Type B pancreatic cell (in vitro differentiated cells): ENCODE measurements at places on chromosomes 3 and 15.

GRCh38 chr15:68289621-68290352, 12.2 kb downstream of the FEM1B start:
- peaks cover 15% of the 10 kb centered on the region for H3K4me1 ChIP-seq
- no peaks in the 10 kb centered on the region for H3K27me3 ChIP-seq
- no peak overlapping the region for H3K4me3 ChIP-seq
- peaks cover 53% of the 10 kb centered on the region for H3K36me3 ChIP-seq
- DNase-seq: no peak

DNA sequence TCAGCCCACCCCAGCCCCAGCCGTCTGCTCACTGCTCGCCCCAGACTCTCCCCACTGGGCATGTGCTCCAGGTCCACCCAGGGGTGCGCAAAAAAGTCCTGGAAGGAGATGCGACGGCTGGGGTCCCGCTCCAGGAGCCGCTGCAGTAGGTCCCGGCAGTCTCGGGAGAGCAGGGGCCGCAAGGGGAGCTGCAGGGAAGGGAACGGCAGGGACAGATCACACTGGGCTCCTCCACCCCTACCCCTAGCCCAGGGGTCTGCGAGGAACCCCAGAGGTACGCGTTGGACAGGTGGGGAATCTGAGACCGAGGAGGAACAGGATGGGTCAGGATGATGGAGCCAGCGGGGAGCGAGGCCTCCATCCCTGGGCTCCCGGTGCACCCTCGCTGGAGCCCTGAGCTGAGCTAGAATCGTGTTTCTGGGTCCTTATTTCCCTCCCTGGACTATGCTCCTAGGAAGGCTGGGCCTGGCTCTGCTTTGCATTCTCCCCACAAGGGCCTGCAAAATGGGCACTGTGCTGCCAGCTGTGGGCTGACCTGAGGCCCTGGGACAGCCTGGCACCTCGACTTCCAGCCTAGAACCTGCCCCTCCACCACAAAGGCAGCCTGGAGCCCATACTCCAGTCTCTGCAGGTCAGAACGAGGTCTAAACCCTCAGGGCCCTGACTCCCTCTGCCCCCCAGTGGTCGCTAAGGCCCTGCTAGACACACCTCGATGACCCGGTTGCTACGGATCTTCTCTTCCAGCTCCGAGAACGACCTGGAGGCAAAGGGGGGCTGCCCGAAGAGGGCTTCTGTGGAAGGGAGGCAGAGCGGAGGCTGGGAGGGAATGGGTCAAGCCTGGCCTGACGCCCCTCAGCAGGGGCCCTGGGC, 3.2 kb downstream of the ULK3 start:
- DNase-seq: no peak
- peaks cover 21% of the 10 kb centered on the region for H3K4me1 ChIP-seq
- no peak overlapping the region for H3K27ac ChIP-seq
- no peaks in the 10 kb centered on the region for H3K27me3 ChIP-seq

DNA sequence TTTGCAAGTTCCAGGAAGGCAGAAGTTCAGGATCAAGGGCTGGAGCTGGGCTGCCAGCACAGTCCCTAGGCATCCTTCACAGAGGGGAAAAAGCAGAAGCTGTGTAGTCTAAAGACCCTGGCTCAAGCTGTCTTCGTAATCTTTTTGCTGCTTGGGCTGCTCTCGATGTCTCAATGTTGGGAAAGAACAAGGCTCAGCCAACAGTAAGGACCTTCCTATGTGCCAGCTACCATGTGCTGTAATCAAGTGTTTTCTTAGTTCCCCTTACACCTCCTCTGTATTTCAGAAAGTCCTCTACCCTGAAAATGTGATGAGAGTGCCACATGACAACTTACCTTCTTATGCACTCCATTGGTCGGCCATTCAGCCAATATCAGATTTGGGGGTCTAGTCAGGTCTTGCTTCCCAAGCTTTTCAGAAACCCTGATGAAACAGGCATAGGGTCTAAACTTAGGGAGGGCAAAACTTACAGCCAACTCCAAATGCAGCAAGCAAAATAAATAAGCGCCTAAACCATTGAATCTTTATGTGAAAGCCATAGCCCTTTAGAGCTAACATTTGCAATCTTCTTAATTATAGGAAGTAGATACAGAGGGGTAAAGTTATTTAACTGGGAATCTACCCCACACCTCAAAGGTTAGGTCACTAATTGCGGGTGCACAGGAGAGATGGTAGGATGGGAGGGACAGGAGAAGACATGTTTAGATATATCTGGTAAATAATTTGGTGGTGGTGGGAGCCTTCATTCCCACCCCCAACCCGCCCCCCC, 1.2 kb upstream of the EDEM1 start:
- peaks cover 32% of the 10 kb centered on the region for H3K4me1 ChIP-seq
- H3K4me3 ChIP-seq: peak overlapping the region; percentile 97
- DNase-seq: no peak
- H3K27ac ChIP-seq: peak overlapping the region; percentile 94

DNA sequence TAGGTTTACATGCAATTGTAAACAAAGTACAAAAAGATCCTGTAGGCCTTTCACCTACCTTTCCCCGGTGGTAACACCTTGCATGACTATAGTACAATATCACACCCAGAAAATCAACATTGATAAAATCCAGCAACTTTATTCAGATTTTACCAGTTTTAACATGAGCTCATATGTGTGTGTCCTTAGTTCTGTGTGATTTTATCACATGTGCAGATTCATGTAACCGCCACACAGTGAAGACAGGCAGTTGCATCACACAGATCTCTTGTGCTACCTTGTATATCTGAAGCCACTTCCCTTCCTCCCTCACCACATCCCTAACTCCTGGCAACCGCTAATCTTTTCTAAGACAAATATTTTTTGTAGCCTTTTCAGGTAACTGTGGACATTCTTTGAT, 183.5 kb upstream of the C2CD4B start:
- H3K27me3 ChIP-seq: peaks cover 4% of the 10 kb centered on the region
- no peak for DNase-seq
- H3K36me3 ChIP-seq: no peaks in the 10 kb centered on the region
- H3K4me1 ChIP-seq: peaks cover 12% of the 10 kb centered on the region

DNA sequence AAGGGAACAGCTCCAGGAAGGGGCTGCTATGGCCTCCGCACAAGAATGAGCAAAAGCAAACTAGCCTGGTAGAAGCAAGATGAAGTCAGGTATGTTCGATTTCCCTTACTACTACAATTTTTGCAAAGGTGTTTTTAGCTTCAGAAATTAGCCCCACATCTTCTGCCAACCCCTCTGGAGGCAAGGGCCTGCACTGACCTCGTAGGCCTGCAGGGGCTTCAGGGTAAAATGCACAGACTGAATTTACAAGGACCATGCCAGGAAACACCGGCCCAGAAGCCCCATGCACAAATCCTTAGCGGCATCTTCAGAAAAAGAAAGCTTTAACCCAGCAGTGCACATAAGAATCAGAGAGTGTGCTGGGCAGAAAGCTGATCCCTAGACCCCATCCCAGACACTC, 53.0 kb downstream of the SLC6A1 start:
- no peak for DNase-seq
- H3K27ac ChIP-seq: no peak overlapping the region
- H3K27me3 ChIP-seq: peaks cover 34% of the 10 kb centered on the region
- no peaks in the 10 kb centered on the region for H3K36me3 ChIP-seq
- no peak overlapping the region for H3K4me3 ChIP-seq
- H3K4me1 ChIP-seq: no peaks in the 10 kb centered on the region

DNA sequence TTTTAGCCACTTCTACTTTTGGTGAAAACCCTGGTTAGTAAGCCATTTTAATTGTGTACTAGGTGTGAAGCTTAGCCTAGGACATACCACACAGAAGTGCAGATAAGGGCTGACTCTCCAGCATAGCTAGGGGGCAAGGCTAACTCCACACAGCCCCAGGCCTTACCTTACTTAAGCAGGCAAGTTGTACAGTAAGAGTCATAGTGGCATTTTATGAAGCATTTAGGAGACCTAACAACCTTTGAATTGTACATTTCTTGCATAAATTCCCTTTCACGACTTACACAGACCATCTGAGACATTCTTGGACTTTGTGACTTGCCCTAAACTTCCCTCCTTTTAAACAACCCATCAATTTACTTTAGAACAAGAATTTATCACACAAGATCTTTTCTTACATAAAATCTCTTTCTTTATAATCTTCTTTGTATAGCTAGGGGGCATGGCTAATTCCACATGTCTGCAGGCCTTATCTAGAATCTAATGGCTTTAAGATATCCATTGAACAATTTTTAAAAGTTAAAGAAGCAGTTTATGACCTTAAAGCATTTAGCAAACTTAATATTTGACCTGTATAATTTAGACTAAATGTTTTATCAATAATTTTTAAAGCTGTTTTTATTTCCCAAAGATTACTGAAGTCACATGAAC, 18.7 kb upstream of the SKIL start:
- no peak overlapping the region for H3K4me3 ChIP-seq
- no peaks in the 10 kb centered on the region for H3K36me3 ChIP-seq
- no peak for DNase-seq
- H3K27me3 ChIP-seq: no peaks in the 10 kb centered on the region
- H3K27ac ChIP-seq: no peak overlapping the region

DNA sequence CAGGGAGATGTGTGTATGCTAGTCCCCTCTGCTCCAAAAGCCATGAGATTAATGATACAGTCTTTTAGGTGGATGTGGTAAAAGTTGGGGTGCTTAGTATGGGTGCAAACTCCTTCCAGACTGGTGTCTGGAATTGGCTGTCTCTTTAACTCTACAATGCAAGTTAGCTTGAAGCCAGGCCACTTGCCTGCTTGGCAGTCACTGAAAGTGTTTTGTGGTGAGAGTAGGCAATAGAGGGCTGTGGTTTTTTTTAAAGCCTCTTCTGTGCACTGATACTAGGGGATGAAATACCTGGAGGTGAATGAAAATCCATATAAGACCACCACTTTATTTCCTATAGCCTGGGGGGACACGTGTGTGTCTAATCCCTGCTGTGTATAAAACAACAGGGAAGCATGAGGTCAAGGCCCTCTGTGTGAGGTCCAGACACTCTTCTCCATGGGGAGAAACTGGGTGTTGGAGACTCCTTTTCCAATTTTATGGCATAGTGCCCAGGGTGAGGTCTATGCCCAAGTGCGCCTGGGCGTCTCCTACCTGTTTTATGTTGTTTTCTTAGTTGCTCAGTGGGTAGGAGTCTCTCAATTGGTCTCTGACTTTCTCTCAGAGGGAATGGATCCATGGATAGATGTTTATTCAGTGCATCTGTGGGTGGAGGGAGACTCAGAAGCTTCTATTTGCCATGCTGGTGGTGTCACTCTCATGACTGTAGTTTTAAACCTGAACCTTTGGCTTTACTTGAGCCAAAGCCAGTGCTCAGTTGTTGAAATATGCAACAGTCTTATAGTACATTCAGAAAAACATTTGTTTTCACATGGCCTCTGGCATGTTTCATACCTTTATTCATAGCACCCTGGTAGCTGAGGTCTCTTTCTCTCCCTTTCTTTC, 327.8 kb upstream of the ATP11B start:
- H3K4me3 ChIP-seq: no peak overlapping the region
- DNase-seq: no peak
- no peaks in the 10 kb centered on the region for H3K4me1 ChIP-seq
- no peaks in the 10 kb centered on the region for H3K27me3 ChIP-seq
- no peaks in the 10 kb centered on the region for H3K36me3 ChIP-seq

DNA sequence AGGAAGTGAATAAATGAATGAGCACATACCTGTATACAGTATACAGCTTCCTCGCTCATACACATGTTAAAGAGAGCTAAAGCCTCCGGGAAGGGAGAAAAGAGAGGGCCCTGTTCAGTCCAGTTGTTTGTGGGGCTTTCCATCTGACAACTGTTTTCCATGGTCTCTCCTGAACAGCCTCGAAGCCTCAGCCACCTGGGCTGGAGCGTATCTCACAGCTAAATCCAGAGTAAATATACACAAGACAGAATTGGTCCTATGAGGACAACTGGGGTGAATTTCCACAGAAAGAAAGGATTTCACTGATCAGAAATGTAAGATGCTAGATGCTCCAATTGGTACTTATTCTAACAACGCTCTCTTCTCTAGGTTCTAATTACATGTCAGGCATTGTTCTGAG, 103.5 kb downstream of the LIPC start:
- H3K4me3 ChIP-seq: no peak overlapping the region
- no peaks in the 10 kb centered on the region for H3K27me3 ChIP-seq
- no peak overlapping the region for H3K27ac ChIP-seq
- no peak for DNase-seq
- peaks cover 30% of the 10 kb centered on the region for H3K4me1 ChIP-seq

DNA sequence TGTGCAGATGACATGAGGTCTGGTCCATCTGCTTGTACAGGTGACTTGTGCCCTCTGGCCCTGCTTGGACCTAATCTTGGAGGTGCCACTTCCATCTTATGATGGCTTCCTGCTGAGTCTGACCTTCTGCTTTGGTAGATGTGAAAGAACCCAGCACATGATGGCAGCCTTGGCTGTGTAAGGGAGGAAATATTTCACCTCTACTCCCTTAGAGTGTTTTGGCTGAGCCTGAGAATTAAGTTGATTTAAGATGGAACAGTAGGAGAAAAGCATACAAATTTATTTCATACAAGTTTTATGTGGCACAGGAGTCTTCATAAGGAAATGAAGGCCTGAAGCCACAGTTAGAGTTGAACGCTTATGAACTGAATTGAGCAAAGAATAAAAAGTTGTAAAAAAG, 27.6 kb upstream of the CDCP1 start:
- no peak overlapping the region for H3K4me3 ChIP-seq
- H3K4me1 ChIP-seq: peaks cover 25% of the 10 kb centered on the region
- no peak overlapping the region for H3K27ac ChIP-seq
- H3K27me3 ChIP-seq: no peaks in the 10 kb centered on the region
- H3K36me3 ChIP-seq: no peaks in the 10 kb centered on the region

DNA sequence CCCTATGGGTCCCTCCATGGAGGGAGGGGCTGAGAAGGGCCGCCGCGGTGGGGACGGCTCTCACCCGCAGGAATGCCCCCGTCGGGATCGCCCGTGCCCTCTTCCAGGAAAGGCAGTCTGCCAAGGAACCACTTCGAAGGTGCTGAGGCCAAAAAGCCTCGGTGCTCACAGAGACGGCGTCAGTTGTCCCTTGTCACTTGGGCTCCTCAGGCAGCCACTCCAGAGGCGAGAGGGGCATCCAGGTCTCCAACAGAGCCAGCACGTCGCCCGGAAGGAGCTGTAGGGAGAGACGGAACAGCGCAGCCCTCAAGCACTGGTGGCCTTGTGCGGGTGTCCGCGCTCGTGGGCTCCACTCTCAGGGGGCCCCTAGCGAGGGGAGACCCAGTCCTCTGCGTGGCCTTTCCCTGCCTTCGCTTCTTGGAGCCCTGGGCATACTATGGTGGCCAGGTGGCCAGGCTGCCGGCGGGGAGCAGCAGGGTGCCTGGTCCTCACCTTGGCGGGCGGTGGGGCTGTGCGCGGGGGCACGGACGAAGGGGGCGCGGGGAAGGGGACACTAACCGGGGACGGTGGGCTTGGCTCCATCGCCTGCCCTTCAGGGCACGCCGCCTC, 994 bp downstream of the MESP1 start:
- no peaks in the 10 kb centered on the region for H3K36me3 ChIP-seq
- H3K4me3 ChIP-seq: peak overlapping the region; percentile 79
- peaks cover 7% of the 10 kb centered on the region for H3K27me3 ChIP-seq

DNA sequence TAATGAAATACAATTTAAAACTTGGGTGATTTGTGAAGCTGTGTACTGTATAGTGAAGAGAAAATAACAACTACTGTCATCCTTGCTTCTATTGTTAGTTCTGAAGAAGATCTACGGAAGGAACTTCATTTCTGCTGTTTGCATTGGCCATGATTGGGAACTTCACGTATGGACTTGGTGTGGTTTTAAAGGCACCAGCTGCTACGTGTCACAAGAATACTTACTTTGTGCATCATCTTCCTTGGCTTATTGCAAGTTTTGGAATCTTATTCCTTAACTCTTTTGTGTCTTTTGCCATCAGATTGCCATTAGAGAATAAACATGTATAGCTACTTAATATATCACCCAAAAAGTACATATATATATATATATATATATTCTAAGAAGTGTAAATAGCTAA, 75.0 kb upstream of the VEPH1 start:
- no peaks in the 10 kb centered on the region for H3K27me3 ChIP-seq
- H3K4me3 ChIP-seq: no peak overlapping the region
- peaks cover 14% of the 10 kb centered on the region for H3K4me1 ChIP-seq
- H3K36me3 ChIP-seq: no peaks in the 10 kb centered on the region
- no peak overlapping the region for H3K27ac ChIP-seq
